Thyroid gland (tissue), 4 donors: ENCODE measurements at places on chromosomes 16 and 17. TPM values are rescaled to one million over a fixed set of nuclear protein-coding genes. Genes with fewer than 3 reads are reported as not detected.
A peak's percentile ranks its signal among the peaks of the same experiment; 100 is the strongest.

GRCh38 chr17:57115916-57116315 lies 30.9 kb downstream of the AKAP1 start:
- DNase-seq, result no peak

The CCL16 gene
- total RNA-seq, result not detected

- DNase-seq, result no peak
Observed at GRCh38 chr16:82657239-82657638, 30.5 kb downstream of the CDH13 start.

The SDK2 gene
- 2.9 TPM for total RNA-seq

The CES2 gene
- 49.7 TPM for total RNA-seq

The PYDC1 gene
- total RNA-seq, result not detected

DNA sequence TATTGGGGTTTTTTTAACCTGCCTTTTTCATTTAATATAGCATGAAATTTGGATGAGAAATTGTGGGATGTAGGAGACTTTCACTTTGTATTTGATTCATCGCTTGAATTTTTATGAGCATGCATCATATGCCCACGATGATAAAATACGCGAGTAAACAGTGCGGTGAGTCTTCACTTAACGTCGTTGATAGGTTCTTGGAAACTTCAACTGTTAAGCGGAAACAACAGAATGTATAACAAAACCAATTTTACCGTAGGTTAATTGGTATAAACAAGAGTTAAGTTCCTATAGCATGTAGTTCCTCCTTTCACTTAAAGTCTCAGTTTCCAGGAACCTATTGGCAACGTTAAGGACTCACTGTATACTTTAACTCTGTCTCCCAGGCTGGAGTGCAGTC lies 28.7 kb downstream of the MMP15 start:
- DNase-seq, result no peak

GRCh38 chr17:43456029-43456428 lies 27.7 kb upstream of the DHX8 start:
- no peak for DNase-seq

The CHMP6 gene
- 34.4 TPM for total RNA-seq

GRCh38 chr16:77790009-77790372 lies 1.6 kb downstream of the VAT1L start:
- no peak for DNase-seq

The AGRP gene
- total RNA-seq, result not detected

DNA sequence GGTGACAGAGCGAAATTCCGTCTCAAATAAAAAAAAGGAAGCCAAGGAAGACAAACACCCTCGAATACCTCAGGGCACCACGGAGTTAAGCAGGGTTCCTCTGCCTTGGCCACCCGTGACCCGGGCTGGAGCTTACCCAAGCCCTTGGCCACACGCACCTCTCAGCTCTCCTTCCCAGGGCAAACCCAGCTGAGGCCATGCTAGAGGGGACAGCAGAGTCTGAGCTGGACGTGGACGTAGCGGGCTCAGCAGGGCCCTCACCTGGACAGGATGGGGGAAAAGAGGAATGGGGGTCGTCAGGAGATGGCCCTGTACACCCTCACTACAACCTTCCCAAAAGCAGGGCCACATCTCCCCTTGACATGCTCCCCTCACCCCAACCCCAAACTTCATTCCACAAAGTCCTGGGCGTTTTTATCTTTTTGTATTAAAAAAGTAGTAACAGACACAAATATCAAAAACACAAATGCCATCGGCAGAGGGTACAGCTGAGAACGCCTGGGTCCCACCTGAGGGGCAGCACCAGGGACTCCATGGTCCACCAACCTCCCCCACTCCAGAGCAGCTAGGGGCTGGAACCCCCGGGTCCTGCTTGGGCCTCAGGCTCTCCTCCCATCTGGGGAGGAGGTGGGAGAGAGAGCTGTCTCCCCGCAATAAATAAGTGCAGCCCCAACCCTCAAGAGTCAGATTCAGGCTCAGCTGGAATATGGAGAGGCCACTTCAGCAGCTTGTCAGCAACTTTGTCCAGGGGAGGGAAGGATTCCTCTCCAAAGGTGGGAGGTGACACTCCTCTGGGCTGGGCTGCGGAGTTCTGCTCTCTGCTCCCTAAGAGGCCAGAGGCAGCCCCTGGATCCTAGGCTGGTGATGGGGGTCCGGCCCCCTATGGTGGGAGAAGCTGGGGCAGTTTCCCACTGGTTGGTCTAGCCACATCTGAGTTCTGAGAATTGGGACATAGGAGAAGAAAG lies 11.9 kb downstream of the PER1 start:
- DNase-seq, result peak; percentile 60

GRCh38 chr17:79960788-79961522 lies 74.7 kb downstream of the TBC1D16 start:
- no peak for DNase-seq

GRCh38 chr17:74647871-74648672 lies 24.5 kb upstream of the CD300E start:
- no peak for DNase-seq

The PLK1 gene
- 0.88 TPM for total RNA-seq

DNA sequence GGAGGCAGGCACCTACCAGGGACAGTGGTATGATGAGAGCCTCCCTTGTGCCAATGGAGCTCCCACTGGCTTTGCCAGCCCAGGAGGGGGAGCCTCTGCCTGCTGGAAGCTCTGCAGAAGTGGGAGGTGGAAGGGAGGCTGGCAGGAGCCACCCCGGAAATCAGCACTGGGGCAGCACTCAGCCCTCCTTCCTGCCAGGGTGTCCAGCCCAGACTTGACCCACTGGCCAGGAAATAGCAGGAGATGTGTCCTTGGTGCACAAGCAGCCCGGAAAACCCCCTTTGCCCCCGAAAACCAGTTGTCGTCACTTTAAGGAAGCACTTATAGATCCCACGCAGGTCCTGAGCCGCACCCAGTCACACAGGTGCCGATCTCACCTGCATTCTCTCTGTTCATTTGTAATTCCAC lies 49.3 kb upstream of the CACNG4 start:
- DNase-seq, result peak; percentile 15

The FN3K gene
- total RNA-seq, result 7.2 TPM

The KRT31 gene
- total RNA-seq, result not detected

GRCh38 chr17:42131981-42132432 lies 9.4 kb downstream of the HSPB9 start:
- no peak for DNase-seq

DNA sequence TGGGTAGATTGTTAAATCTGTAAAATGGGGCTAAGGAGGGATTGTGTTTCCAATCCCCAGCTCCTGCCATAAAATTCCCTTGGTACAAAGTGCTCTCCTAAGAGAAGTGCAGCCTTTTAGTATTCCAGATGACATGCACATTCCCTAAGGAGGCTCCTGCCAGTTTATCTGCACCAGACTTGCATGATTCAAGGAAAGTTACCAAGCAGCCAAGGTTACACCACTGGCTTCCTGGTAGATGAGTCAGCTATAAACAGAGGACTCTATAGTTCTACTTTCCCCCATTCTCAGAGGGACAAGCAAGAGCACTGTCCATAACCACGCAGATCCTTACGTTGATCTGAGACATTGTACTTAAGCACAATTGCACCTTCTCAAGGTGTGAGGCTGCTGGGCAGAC lies 1.9 kb downstream of the CALB2 start:
- DNase-seq, result no peak

DNA sequence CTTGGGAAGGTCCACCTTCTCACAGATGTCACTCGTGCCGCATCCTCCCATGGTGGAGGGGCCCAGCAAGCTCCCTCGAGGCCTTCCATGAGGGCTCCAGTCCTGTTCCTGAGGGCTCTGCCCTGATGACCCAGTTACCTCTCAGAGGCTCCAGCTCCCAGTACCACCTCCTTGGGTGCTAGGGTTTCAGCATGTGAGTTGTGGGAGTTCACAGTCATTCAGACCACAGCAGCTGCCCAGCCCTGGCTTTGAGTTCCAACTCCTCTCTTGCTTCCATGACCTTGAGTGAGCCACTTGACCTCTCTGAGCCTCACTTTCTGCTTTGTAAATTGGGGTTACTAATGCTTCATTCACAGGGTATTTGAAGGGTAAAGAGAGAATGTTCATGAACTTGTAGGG lies 37.1 kb upstream of the LGALS9 start:
- DNase-seq, result no peak

DNA sequence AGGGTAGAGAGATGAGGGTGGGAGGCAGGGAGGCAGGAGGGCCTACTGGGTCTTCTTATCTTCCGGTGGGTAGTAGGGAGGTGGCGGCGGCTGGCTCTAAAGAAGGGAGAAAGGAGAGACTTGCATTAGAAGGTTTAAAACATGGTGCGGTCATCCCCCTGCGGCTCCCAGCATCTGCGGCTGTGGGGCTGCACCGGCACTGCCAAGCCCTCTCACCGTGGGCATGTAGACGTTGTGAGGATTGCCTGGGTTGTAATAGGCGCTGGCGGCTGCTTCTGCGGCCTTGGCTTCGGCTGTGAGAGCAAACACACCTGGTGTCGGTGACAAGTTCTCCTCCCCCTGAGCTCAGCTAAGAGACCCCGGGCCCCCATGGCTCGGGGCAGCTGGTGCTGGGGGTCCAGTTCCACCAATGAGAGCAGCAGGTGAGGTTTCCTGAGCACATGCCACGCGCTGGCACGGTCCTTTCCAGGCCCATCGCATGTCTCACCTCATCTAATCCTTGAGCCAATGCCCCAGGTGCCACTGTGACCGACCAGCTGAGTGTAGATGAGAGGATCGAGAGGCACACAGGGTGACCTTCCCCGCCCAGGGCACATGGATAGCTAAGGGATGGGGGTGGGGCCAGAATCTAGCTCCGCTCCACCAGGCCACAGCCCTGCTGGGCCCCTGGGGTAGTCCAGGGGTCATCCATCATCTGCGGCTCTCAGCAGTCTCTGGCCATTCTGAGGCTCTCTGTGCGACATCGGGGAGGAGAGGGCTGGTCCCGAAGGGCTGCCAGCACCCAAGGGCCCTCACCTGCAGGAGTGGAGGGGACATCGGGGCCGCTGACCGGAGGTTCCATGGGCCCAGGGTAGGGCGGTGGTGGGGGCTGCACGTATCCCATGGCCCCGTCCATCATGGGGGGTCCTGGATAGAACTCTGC lies 2.7 kb upstream of the UNC13D start:
- no peak for DNase-seq

DNA sequence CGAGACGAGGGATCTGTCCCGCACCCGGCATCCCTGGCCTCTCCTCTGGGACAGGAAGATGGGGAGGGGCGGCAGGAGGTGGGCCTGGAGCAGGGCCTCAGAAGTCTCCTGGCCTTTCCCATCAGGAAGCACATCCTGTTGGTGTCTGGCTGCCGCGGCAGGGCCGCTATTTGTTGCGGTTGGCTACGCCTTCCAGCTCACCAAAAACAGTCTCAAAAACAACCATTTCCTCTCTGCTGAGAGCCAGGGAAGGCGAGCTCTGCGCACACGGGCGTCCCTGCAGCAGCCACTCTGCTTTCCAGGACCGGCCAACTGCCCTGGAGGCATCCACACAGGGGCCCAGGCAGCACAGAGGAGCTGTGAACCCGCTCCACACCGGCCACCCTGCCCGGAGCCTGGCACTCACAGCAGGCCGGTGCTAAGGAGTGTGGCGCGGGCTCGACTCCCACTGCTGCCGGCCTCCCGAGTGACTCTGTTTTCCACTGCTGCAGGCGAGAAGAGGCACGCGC lies at the start of gene TMEM204:
Gene TMEM204 (plus strand): TSS at position 224 of the 509 bp plus-strand sequence. CDS start 610 bp downstream, outside the sequence.
- DNase-seq, result peak; percentile 48

The PDIA2 gene
- total RNA-seq, result not detected
